Astrocyte (in vitro differentiated cells and primary cell): ENCODE measurements at places on chromosomes 11 and 22. TPM values are rescaled to one million over a fixed set of nuclear protein-coding genes. Genes with fewer than 3 reads are reported as not detected.

GRCh38 chr11:20364341-20364792, 853 bp downstream of the HTATIP2 start:
- no peak for DNase-seq

DNA sequence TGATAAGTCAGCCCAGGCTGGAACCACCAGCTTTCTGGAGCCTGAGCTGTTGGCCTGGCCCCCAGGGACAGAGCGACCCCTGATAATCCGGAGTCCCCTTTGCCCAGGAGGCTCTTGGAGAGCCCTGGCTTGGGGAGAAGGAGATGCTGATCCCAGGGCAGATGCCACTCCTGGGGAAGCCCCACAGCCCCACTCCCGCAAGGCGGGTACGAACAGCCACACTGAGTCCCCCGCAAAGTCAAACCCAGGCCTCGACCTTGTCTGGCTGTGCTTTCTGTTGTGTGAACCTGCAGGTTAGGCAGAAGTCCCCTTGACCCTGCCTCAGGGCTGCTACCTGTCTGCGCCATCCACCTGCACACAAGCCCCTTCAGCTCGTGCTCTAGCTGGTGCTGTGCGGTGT, 108.0 kb downstream of the KCNQ1OT1 start:
- DNase-seq = no peak

- DNase-seq = no peak
Measured at GRCh38 chr11:124876818-124877630, 11.8 kb downstream of the ROBO3 start.

- DNase-seq = no peak
Measured at GRCh38 chr11:22203281-22203680, 10.4 kb downstream of the ANO5 start.

The FZD4 gene
- 4.4 and 4.7 TPM in 2 replicates for total RNA-seq

The DDX25 gene
- 0.70 and 1.1 TPM in 2 replicates for total RNA-seq

The CALCB gene
- total RNA-seq = 0.61 TPM in 1 of 2 replicates, not detected in the other

The FOLR2 gene
- total RNA-seq = not detected in 2 replicates

The EHD1 gene
- 182 and 201 TPM in 2 replicates for total RNA-seq
